HCEC 1CT (cell line): ENCODE measurements at places on chromosomes 4 and X.

DNA sequence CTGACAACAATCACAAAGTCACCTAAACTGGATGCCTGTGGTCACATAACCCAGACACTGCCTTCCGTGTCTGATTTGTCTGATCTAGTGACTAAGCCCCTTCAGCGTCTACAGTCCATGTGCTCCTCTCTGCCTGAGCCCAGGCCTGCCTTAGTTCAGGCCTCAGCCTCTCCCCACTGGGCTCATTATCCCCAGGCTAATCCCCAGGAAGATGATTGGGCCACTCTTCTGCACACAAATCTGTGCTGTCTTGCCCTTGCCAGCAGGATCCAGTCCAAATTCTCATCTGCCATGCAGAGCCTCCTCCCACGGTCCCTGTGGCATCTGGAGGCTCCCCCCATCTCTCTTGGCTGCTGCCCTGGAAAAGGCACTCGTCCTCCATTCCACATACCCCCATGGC lies 96.5 kb downstream of the SLC2A9 start:
- no peak for DNase-seq

DNA sequence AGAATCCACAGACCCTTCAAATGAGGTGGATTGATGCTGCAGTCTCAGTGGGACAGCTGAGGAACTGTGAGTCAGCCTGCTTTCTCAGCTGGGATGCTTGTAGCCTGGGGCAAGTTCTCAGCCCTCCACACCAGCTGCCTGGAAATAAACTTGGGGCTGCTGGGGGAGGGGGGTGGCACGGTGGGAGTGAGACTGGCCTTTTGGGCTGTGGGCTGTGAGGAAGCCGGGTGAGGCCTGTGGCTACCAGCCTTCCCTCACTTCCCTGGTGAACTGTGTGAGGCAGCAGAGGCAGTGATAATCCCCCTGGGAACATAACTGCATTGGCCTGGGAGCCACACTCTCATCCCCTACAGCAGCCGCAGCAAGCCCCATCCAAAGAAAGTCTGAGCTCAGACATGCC lies 114.5 kb upstream of the GUCY1A1 start:
- no peak for DNase-seq

DNA sequence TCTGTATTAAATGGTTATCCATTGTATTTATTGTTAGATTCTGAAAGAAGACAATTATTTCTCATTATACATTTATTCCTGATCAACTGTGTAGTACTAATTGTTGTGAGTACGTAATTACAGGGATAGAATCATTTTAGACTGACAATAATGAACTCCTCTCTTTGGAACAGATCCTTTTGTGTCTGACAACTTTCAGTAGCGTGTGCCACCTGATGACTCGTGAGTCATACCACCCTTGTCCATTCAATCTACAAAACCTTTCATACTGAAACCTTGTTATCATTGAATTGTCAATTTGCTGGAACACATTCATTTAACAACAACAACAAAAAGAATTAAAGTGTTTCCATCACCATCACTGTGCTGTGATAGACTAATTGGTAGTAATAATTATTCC lies 602.7 kb upstream of the PCDH7 start:
- no peak for DNase-seq

DNA sequence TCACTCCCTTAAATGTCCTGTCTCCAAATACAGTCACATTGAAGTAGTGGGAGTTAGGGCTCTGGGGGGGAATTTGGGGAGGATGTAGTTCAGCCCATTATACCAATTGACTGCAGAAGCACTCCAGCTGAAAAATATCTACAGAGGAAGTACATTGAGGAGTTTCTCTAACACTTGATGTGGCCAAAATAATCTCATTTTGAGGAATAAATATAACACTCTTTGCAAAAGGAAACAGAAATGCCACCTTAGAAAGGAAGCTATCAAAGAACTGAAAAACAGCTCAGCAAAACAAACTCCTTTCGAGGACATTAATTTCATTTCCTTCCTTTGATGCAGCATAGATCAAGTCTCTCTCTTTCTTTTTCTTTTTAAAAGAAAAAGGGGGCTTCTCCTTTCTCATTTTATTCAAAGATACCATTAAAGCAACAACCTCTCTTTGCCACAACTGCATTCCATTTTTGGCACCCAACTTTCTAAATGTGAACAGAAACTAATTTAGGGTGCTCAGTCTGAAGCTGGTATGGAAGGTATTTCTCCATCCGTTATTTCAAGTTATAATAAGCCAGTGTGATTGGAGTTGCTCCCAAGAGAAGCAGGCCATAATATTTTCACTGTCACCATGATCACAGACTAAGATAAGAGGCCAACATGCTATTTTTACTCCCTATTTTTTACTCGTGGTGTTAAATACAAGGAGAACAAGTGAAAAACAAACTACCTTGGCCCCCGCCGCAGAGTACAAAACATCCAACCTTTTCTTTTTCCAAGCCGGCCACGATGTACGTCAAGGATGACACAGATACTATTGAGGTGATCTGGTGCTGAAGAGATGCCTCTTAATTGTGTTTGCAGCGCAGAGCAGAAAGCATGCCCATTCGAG lies 230.4 kb upstream of the GATB start:
- DNase-seq = no peak

- no peak for DNase-seq
Observed at GRCh38 chr4:189294574-189294973, 646.1 kb upstream of the FRG1 start.

- no peak for DNase-seq
Observed at GRCh38 chrX:55029291-55029690, 1.5 kb downstream of the ALAS2 start.
